ENCODE measurements at places on chromosomes 7 and 10.

DNA sequence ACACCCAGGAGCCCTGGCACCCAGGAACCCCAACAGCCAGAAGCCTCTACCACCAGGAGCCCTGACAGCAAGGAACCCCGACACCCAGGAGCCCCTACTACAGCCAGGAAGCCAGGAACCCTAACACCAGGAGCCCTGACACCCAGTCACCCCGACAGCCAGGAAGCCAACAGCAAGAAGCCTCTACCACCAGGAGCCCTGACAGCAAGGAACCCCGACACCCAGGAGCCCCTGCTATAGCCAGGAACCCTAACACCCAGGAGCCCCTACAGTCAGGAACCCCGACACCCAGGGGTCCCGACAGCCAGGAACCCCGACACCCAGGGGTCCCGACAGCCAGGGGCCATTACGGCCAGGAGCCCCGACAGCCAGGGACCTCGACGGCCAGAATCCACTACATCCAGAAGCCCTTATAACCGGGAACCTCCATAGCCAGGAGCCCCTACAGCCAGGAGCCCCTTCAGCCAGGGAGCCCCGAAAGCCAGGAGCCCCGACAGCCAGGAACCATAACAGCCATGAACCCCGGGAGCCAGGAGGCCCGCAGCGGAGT, 440 bp upstream of the GLRX3 start:
- no peak for DNase-seq

DNA sequence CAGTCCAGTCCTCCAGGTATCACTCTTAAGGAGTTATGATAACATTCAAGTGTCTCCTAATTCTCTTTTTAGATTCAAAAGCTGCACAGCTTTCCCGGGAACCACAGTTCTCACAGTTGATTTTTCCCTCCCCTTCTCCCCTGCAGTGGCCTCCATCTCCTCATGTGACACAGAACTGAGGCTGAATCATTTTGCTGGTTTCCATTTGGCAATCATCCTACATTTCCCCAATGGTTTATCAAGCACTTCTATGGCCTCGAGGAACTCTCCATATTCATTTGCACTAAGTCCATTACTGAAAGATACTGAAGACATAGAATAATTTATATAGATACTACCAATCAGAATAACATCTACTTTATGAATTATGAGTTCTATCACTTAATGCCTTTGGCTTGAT, 484.9 kb downstream of the GPAM start:
- no peak for DNase-seq

DNA sequence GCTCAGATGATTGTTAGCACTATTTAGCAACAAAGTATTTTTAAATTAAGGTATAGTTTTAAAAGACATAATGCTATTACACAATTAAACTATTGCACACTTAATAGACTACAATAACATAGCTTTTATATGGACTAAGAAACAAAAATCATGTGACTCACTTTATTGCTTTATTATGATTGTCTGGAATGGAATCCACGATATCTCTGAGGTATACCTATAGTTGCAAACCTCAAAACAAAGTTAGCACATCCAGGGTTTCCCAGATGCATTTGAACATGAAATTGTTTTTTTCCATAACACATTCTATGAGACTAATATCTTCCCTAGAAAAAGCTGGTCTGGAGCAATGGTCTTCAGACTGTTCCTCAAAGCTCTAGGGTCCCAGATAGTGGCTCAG, 18.3 kb upstream of the RPEL1 start:
- no peak for DNase-seq

GRCh38 chr10:58210160-58210559, 57.5 kb downstream of the IPMK start:
- DNase-seq, result no peak

GRCh38 chr7:7909376-7909775, 59.2 kb upstream of the GLCCI1 start:
- DNase-seq, result no peak

DNA sequence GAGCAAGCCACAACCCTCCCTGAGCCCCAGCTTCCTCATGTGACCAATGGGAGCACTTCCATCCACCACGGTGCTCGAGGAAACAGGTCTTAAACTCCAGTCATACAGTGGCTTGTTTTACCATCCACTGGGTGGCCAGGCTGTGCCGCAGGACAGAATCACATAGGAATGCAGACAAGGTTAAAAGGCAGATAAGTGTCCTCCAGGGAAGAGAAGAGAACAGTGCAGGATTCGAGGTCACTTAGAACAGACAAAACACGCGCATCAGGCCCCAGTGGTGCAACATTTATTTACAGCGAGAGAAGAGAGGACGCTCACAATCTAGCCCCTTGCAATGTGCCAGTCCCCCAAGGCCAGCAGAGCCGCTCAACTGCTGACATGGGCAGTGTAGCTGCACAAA, 92.8 kb downstream of the TMEM130 start:
- no peak for DNase-seq

GRCh38 chr10:123848564-123849457, 42.8 kb downstream of the CPXM2 start:
- no peak for DNase-seq

DNA sequence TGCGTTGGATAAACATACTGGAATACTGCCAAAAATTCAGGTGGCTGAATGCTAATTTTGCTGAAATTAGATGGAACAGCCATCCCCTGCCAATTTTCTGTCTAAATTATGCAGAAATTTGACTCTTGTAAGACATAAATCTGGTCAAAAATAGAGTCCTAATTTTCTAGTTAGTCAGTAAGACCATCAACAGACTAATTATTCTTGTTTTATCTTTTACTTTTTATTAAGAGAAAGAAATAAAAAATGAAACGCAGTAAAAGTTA, 110.3 kb upstream of the GATA3 start:
- no peak for DNase-seq

- DNase-seq, result no peak
Measured at GRCh38 chr10:123042708-123043408, 34.1 kb downstream of the ACADSB start.

DNA sequence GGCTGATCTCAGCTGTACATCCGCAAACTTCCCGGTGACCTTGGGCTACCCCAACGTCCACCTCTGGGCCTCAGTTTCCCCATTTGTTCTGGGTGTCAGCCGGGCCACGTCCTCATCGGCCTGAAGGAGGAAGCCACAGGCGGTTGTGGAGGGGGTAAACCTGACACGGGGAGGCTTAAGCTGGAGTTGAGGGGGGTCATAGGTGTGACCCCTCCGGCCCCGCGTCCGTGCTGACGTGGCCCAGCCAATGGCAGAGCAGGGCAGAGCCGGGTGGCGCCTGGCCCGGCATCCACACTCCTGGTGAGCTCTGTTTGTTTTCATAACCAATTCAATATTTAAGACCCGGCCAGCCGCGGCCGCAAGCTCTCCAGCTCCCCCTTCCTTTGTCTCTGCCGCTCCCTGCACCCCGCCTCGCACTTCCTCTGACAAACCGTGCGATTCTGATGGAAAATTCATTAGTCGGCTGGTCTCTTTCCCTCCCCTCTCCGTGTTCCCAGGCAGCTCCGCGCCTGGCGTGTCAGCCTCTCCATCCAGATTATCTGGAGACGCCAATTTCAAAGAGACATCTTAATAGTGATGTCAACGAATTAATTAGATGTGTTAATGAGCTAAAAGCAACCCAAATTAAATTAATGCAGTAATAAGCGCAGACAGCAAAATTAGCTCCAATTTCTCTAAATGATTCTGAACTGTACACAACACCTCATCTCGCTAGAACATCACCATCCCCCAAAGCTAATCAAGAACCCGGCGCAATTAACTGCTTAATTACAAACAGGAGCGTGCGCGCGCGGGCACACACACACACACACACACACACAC, 55.4 kb downstream of the MICALL2 start:
- DNase-seq, result no peak

GRCh38 chr7:46508583-46508982, 587.5 kb upstream of the IGFBP3 start:
- no peak for DNase-seq

- DNase-seq, result no peak
Measured at GRCh38 chr7:34054075-34054474, 148.7 kb downstream of the BMPER start.

DNA sequence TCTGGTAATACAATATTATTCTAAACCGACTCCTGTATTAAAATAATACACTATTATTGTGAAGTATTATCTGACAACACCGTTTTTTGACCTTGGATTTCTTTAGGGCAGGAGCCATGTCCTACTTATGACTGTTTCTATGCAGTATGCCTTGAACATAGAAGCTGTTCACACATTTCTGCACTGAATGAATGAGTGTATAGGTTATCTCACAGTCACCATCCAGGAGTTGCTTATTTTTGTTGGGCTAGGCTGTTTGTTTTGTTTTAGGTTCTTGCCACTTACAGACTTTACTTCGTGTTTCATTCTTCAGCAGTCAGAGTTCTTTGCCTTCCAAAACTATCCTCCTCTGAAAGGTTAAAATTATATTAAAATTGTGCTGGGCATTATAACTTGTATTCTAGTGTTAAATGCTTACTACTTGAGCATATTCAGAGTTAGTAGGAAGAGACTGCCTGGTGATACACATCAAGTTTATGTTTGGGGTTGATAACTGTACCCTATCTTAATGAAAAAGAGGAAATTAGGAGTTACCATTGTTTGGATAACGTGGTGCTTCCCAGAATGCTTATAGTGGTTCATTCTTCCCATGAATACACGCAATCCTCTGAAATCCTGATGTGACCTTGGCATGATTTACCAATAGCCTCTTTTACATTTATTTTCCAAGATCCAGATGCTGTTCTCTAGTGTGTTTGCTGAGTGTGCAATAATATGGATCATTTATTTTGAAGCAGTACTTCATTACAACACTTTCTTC, 1.7 kb downstream of the RALA start:
- DNase-seq, result no peak

DNA sequence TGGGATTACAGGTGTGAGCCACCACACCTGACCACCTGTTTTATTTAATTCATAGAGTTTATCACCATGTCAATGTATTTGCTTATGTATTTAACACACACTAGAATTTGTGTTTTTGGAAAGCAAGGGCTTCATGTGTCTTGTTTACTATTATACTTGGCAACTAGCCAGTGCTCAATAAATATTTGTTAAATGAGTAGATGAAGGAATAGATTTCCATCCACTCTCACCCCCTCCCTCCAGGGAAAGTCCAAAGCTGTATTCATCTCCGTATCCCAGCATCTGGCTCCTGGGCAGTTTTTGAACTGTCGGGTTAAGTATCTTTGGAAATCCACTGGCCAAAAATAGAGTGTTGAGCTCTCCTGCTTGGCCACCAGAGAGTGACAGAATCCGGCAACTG, 4.6 kb upstream of the RADIL start:
- no peak for DNase-seq

DNA sequence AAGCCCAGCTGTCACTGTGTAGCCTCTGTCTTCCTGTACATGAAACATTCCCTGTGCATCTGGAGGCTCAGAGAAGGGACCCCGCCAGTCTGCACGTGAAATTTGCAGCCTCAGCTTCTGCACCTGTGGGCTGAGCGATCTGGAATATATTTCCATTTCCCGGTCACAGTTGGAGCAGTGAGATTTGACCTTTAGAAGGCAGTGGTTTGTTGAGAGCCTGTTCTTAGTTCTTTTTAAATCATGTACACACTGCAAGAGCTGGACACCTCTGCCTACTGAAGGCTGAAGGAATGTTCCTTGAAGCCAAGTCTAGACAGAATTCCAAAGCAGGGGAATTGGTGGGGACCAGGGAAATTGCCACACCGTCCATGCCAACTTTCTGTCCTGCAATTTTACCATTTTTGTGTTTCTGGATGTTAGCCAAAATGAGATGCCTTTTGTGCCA, 706.6 kb downstream of the INHBA start:
- no peak for DNase-seq

DNA sequence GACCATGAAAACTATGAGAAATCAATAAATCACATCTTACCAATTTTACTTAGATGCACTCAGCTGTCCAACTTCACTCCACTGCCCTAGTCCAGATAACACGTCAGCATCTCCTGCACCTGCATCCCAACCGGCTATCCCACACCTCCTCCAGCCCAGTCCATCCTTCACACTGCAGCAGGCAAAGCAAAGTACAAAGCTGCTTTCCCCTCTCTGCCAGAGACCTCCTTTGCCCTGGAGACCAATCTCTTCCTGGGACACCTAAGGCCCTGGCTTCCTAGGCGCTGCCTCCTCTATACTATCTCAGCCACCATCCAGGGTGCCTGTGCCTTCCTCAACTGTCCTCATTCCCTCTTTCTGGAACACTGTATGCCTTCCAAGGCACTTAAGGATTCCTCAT, 90.3 kb upstream of the DDC start:
- DNase-seq, result no peak

DNA sequence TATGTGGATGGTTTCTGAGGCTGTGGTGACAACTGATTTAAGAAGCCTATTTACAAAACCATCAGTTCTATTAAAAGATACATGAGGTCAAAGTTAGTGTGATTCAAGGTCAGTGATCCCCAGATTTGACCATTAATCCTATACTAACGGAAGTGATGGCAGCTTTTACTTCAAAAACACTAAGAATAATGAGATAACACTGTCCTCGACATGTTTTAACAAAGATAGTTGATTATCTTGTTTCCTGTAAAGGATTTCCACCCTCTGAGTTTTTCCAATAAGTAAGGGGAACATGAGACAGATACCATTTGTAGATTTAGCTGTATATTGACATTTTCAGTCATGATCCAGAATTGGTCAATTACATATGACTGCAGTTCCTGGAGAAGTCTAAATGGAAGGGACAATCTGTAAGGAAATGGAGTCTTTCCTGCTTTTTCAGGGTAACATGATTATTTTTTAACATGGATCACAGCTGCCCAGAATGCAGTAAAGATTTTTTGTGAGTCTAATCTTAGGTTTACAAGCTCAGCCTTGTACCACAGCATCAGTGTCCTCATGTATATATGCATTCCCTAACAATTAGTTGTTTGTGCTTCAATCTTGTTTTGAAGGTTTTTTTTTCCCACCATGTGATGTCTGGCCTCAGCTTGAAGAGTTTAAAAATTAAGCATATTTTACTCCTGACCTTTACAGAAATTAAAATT, 188.0 kb downstream of the PPP1R9A start:
- no peak for DNase-seq

DNA sequence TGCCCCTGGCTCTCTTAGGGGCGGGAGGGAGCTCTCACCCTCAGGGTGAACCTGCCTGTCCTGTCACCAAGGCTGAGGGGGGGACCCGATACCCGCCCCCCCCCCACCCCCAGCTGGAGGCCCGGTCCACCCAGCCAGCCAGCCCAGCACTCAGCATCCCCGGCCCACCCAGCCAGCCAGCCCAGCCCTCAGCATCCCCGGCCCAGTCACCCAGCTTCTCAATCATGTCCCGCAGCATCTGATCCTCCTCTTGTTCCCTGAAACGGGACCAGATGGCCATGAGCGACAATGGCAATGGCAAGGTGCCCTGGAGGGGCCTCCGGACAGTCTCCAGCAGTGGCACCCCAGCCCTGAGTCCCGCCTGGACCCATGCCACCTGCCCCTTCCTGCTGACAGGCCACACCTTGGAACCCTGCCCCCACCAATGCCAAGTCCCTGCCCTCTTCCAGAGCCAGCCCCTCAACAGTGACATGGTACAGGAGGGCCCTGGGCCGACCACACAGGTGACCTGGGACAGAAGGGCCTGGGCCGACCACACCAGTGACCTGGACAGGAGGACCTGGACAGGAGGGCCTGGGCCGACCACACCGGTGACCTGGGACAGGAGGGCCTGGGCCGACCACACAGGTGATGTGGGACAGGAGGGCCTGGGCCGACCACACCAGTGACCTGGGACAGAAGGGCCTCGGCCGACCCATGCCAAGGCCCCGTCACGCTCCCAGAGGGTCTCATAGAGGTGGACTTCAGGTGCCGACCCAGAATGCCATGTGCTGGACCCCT, 24.2 kb downstream of the MICALL2 start:
- no peak for DNase-seq
